Fibroblast of mammary gland (primary cell): ENCODE measurements at places on chromosomes 2 and 18.
A peak's percentile ranks its signal among the peaks of the same experiment; 100 is the strongest.

DNA sequence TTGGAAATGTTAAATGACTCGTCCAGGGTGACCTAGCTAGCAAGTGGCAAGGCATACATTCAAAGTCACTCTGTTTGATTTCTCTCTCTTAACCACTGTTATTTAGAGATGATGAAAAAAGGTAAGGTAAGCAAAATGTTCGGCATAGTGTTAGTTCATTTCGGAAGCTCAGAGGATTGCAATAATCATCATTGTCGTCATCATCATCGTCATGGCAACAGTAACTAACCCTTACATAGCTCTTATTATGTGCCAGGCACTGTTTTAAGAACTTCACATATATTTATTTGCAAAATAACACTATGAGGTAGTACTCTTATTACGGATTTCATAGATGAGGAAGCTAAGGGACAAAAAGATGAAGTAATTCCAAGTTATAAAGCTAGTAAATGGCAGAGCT, 292.7 kb upstream of the CXCR4 start:
- DNase-seq, result no peak

DNA sequence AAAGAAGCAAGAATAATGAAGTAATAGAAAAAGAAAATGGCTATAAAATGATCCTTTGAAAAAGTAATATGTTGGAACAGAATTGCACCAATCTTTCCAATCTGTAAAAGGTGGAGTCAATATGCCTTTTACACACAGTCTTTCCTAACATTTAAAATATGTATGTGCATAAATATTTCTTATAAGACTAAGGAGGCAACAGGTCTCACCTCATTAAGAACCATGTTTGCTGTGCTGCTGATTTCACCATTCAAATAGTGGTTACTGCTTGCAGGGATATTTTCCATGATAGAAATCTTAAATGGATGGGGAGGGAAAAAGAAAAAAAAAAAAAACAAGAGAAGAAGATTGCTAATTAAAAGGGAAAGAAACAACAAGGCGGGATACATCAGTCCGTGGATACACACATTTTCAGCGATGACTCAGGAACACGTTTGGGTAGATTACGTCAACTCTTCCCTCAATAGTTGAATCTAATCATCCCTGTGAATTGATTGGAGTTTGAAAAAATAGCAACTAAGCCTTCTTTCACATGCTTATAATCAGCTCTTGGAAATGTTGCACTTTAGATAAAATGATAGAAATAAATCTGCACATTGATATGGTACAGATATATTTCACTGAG, 2133.9 kb upstream of the CELF4 start:
- DNase-seq, result peak; percentile 38

GRCh38 chr2:54047091-54047490, 68.3 kb upstream of the ACYP2 start:
- no peak for DNase-seq

- no peak for DNase-seq
These were observed 141.0 kb upstream of the KCTD1 start for GRCh38 chr18:26689226-26689879.

GRCh38 chr2:65458999-65459398, 26.6 kb upstream of the SPRED2 start:
- DNase-seq, result peak; percentile 85

DNA sequence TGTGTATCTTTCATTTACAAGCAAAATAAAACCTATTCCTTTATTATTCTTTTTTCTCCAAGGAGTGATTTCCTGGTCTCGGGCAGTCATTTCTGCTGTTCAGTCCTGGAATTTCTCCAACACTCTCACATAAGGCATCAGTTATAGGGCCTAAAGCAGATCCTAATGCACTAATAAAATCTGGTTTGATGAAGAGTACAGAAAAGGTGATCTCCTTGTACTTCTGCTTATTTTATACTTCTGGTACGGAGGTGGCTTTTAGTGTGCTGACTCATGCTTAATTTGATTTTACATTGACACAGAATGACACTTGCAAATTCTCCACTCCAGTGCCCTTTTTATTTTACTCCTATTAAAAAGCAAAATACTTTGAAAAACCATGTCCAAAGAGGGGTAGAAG, 157.4 kb downstream of the DOK6 start:
- DNase-seq, result no peak

GRCh38 chr2:202909394-202910192, 1.9 kb downstream of the WDR12 start:
- peak; percentile 29 for DNase-seq

DNA sequence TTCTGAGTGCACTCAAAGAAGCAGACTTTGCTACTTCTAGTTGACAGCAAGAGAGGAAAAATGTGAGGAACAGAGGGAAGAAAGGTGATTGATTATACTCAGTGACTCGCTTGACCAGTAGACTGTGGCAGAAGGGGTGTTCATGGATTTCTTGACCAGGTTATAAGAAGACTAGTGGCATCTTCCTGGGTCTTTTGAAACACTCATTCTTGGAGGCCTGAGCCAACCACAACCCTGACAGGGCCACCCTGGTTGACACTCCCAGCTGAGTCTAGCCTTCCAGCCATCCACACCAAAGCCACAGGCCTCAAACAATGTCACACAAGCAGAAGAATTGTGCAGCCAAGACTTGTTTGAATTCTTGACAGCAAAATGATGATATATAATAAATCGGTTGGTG, 366.3 kb downstream of the SS18 start:
- DNase-seq, result no peak

DNA sequence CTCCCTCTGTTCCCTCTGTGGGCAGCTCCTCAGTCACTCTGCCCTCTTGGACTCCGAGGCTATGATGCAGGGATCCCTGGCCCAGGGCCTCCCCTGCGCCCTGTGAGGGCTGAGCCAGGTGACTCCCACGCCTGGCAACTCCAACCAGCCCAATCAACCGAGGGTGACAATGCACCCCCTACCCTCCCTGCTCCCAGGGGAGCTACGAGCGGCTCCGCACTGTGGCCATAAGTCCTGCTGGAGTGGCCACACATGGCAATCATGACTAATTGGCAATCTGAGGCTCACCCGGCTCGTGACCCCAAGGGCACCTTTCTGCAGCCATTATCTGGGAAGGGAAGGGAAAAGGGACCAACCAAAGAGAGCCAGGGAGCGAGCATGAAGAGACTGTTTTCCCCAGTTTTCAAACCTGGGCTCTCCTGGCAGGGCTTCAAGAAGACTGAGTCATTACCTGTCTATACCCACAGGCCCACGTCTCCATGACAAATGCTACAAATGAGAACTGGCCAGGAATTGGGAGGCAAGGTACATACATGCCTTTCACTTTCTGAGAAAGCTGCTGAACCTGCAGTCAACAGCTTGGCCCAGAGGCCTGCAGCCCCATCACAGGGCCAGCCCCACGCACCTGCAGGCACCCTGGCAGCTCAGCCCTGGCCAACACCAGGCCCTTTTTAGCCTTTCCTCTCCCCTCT, 45.1 kb downstream of the RPL31 start:
- DNase-seq, result peak; percentile 23

DNA sequence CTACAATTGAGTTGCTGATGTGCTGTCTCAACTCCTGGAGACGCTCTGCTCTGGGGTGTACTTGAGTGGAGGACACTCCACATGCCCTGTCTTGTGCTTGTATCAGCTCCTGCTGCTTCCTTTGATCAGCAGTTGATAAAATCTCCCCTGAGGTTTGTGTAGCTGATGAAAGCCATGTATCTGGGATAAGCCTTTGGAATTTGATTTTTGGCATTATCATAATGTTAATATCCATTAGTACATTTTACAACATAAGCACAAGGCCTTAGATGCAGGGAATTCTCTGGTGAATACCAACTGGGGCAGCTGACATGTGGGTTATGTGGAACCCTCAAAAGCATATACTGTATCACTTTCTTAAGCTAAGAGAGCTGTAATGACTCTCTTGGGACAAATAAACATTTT, 222.7 kb upstream of the ITGA4 start:
- DNase-seq, result peak; percentile 4

GRCh38 chr18:74146756-74147155, 878 bp downstream of the FBXO15 start:
- DNase-seq, result no peak
